ENCODE measurements at places on chromosomes 6 and 20. TPM values are rescaled to one million over a fixed set of nuclear protein-coding genes. Genes with fewer than 3 reads are reported as not detected.

GRCh38 chr20:39736434-39737327, 774.5 kb downstream of the DHX35 start:
- DNase-seq, result no peak
- no peak overlapping the region for H3K27ac ChIP-seq
- no peaks in the 10 kb centered on the region for H3K36me3 ChIP-seq
- H3K4me3 ChIP-seq, result no peak overlapping the region
- H3K27me3 ChIP-seq, result no peaks in the 10 kb centered on the region

DNA sequence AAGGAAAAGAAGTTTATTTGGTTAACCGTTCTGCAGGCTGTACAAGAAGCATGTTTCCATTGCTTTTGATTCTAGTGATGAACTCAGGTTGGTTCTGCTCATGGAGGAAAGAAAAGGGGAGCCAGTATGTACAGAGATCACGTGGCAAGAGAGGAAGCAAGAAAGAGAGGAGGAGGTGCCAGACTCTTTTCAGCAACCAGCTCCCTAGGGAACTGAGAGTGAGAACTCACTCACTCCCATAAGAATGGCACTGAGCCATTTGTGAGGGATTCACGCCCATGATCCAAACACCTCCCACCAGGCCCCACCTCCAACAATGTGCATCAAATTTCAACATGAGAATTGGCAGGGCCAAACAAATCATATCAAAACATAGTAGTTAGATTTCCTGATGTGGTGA, 649.1 kb downstream of the EPM2A start:
- H3K27me3 ChIP-seq, result no peaks in the 10 kb centered on the region
- no peak overlapping the region for H3K27ac ChIP-seq
- no peak for DNase-seq
- no peaks in the 10 kb centered on the region for H3K36me3 ChIP-seq
- no peak overlapping the region for H3K4me3 ChIP-seq

- H3K4me3 ChIP-seq, result no peak overlapping the region
- peaks cover 29% of the 10 kb centered on the region for H3K4me1 ChIP-seq
- H3K36me3 ChIP-seq, result no peaks in the 10 kb centered on the region
Observed at GRCh38 chr6:136612666-136613389, 62.6 kb upstream of the MAP7 start.

DNA sequence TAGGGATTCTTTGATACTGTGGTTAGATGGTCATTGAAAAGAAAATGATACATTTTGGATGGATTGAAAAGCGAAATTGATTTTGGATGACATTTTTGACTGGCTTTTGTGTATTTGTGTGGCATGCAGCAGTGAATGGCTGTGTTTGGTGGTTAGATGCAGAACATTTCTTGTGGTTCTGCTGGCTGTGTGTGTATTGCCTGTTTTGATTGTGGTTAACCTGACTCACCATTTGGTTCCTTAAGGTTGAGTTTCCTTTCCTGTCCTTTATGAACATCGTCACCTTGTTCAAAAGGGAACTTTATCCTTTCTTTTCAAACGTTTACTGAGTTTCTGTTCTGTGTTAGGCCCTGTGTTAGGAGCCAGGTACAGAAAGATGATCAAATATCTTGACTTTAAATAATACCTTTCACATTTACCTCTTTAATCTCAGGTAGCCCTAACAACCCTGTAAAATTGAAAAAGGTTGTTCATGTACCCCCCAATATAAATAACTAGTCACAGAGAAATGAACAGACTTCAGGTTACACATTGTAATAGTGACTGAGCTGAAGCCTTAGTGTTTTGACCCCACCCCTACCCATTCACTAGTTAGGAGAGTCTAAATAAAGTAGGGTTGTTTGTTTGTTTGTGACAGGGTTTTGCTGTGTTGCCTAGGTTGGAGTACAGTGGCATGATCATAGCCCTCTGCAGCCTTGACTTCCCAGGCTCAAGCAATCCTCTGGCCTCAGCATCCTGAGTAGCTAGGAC, 23.8 kb downstream of the ANKS1A start:
- peaks cover 2% of the 10 kb centered on the region for H3K4me1 ChIP-seq
- no peak for DNase-seq
- no peaks in the 10 kb centered on the region for H3K36me3 ChIP-seq
- no peak overlapping the region for H3K4me3 ChIP-seq
- no peaks in the 10 kb centered on the region for H3K27me3 ChIP-seq

DNA sequence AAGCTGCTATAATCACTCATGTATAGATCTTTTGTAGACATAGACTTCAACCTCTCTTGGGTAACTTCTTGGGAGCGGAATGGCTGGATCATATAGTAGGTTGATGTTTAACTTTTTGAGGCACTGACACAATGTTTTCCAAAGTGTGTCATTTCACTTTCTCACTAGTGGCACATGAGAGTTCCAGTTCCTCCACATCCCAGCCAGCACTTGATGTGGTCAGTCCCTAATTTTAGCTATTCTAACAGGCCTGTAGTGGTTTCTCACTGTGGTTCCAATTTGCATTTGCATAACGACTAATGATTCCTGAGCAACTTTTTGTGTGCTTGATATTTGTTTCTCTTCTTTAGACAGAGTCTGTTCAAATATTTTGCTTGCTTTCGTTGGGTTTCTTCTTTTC, 221.3 kb downstream of the DLL1 start:
- no peaks in the 10 kb centered on the region for H3K4me1 ChIP-seq
- no peaks in the 10 kb centered on the region for H3K36me3 ChIP-seq
- H3K27ac ChIP-seq, result no peak overlapping the region
- DNase-seq, result no peak
- peaks cover 9% of the 10 kb centered on the region for H3K27me3 ChIP-seq

- H3K27me3 ChIP-seq, result peaks cover 78% of the 10 kb centered on the region
- H3K27ac ChIP-seq, result no peak overlapping the region
- no peak for DNase-seq
- H3K36me3 ChIP-seq, result no peaks in the 10 kb centered on the region
- no peak overlapping the region for H3K4me3 ChIP-seq
- peaks cover 25% of the 10 kb centered on the region for H3K4me1 ChIP-seq
Observed at GRCh38 chr20:37911838-37912281, 8.9 kb downstream of the VSTM2L start.

DNA sequence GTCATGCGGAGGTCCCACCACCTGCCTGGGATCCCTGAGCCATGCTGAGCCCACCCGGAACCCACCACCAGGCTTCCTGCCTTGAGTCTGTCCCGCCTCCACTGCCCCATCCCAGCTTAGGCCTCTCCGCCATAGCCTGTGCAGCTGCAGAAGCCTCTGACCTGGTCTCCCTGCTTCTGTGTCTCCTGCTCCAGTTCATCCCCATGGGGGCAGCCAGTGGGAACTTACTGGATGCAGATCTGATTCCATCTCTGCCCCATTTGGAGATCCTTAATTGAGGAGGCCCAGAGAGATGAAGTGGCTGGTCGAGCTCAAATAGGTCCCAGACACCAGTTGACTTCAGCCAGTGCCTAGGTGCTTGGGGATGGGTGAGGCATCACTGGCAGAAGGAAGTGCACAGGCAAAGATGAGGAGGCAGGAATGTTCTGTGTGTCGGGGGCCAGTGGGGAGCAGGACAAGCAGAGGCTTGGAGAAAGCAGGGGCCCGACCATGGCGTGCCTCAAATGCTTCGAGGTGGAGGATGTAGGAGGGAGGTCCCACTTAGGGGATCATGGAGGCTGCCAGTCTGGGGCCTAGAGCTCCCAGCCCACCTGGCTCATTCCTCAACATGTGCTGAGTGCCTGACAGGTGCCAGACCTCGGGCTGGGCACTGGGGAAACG, 112.8 kb downstream of the TOX2 start:
- no peak overlapping the region for H3K4me3 ChIP-seq
- no peak overlapping the region for H3K27ac ChIP-seq
- H3K4me1 ChIP-seq, result peaks cover 3% of the 10 kb centered on the region
- DNase-seq, result no peak
- H3K27me3 ChIP-seq, result peaks cover 6% of the 10 kb centered on the region
- no peaks in the 10 kb centered on the region for H3K36me3 ChIP-seq

GRCh38 chr6:71194724-71195123, 93.9 kb upstream of the OGFRL1 start:
- H3K27ac ChIP-seq, result no peak overlapping the region
- H3K27me3 ChIP-seq, result no peaks in the 10 kb centered on the region
- no peak overlapping the region for H3K4me3 ChIP-seq
- no peaks in the 10 kb centered on the region for H3K36me3 ChIP-seq

Gene GGT7
- 13.1 TPM for total RNA-seq

- H3K36me3 ChIP-seq, result no peaks in the 10 kb centered on the region
- no peak overlapping the region for H3K27ac ChIP-seq
- no peaks in the 10 kb centered on the region for H3K27me3 ChIP-seq
- H3K4me3 ChIP-seq, result peak overlapping the region; percentile 44
Observed at GRCh38 chr6:108782179-108783041, 65.8 kb upstream of the ARMC2 start.

Gene LIME1
- total RNA-seq, result 36.5 TPM

- no peak for DNase-seq
- peaks cover 37% of the 10 kb centered on the region for H3K27me3 ChIP-seq
- no peak overlapping the region for H3K27ac ChIP-seq
- no peaks in the 10 kb centered on the region for H3K4me1 ChIP-seq
- H3K36me3 ChIP-seq, result no peaks in the 10 kb centered on the region
- H3K4me3 ChIP-seq, result no peak overlapping the region
Observed at GRCh38 chr6:11050731-11051130, 6.6 kb upstream of the ELOVL2 start.

Gene CSNK2A1
- 85.0 TPM for total RNA-seq

DNA sequence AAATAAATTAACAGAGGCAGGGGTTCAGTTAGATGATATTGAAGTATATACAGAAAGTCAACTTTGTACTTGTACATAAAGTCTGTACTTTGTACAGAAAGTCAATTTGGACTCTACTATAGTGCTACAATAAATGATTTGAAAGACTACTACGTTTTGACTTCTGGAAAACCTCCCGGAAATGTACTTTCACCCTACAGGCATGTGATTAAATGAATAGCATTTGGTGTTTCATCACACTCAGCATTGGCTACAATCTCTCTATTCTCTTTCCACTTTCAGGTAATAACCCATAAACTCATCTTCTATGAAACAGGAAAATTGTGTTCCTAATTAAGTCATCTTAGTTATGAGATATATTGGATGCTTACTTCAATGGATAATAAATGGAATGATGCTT, 25.6 kb upstream of the MC3R start:
- no peaks in the 10 kb centered on the region for H3K27me3 ChIP-seq
- no peak overlapping the region for H3K4me3 ChIP-seq
- no peak for DNase-seq
- H3K36me3 ChIP-seq, result no peaks in the 10 kb centered on the region
- H3K27ac ChIP-seq, result no peak overlapping the region

Gene SSTR4
- total RNA-seq, result not detected

DNA sequence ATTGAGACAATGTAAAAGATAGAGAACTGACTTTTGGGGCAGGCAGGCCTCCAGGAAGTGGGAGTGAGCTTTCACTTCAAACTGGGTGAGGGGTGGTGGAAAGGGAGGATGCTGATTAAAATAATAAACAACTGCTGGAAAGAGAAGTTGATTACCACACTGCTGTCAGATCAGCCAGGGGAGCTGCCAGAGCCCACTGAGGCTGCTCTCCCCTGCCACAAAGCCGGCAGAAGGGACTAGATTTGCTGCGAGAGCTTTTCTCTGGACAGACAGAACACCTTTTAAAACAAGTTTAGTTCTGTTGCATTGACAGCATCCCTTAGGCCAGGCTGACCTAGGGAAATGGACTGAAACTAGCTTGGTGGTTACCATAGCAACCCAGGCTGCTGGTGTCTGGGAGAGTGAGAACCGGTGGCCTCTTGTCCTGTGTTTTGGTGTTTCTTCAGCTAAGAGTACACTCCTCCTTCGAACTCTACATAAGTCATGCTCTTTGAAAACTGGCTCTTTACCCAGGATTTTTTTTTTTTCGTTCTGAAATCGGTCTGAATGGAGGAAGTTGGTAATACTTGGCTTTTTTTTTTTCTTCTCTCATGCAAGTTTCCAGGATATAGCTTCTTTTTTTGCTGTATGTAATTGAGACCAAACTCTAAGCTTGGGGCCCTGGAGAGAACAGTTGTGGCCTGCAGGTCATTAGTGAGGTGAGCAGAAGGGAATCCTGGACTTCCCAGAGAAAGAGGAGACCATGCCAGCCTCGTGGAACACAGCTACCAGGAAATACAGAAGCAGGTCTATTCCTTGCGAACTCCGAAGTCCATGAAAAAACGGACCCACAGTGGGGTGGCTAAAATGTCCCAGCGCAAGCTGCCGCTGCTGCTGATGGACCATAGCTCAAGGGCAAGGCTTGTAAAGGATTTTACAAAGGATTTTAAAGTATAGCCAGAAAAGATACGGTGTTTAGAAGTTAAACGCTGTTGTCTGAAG, 374.4 kb downstream of the UTRN start:
- H3K4me1 ChIP-seq, result peaks cover 21% of the 10 kb centered on the region
- no peaks in the 10 kb centered on the region for H3K27me3 ChIP-seq
- no peak for DNase-seq
- H3K27ac ChIP-seq, result no peak overlapping the region

Gene ROMO1
- total RNA-seq, result 224 TPM

GRCh38 chr6:85561750-85562357, 31.8 kb downstream of the SNX14 start:
- H3K4me3 ChIP-seq, result no peak overlapping the region
- no peak overlapping the region for H3K27ac ChIP-seq
- peaks cover 27% of the 10 kb centered on the region for H3K36me3 ChIP-seq
- no peak for DNase-seq

Gene LRRN4
- not detected for total RNA-seq

DNA sequence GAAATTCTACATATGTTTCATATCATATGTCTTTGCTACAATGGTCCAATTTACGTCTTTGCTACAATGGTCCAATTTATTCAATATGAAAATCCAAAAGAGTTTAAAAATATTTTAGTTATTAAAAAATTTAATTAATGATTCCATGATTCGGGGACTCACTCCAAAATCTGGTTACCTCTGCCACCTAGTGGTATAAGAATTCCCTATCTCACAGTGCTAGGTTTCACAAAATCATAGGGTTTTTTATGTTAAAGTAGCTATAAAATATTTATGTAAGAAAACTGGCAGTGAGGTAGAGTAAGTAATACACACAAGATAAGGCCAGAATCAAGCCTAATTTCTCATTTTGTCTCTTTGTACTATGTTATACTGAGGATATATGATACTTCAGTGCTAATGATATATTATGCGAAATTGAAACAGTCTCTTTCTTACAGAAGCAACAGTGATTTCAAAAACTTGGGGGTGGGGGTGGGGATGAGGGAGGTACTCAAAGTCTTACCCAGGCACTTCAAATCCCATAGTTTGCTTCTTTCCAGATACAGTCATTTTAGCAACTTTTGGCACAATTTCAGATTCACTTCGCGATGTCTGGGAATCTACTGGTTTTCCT, 52.3 kb downstream of the HBS1L start:
- H3K27ac ChIP-seq, result no peak overlapping the region
- peaks cover 7% of the 10 kb centered on the region for H3K36me3 ChIP-seq
- no peaks in the 10 kb centered on the region for H3K4me1 ChIP-seq
- DNase-seq, result no peak
- no peak overlapping the region for H3K4me3 ChIP-seq

GRCh38 chr6:7214468-7214867, 98.5 kb downstream of the SSR1 start:
- DNase-seq, result no peak
- no peak overlapping the region for H3K4me3 ChIP-seq
- H3K36me3 ChIP-seq, result peaks cover 62% of the 10 kb centered on the region
- no peak overlapping the region for H3K27ac ChIP-seq
- H3K4me1 ChIP-seq, result peaks cover 39% of the 10 kb centered on the region

Gene RIMS4
- 0.64 TPM for total RNA-seq

Gene KIF6
- total RNA-seq, result not detected

- peaks cover 25% of the 10 kb centered on the region for H3K36me3 ChIP-seq
- no peak overlapping the region for H3K27ac ChIP-seq
- no peak overlapping the region for H3K4me3 ChIP-seq
- DNase-seq, result no peak
Observed at GRCh38 chr20:62880147-62880934, 18.7 kb upstream of the TCFL5 start.

Measured in suprapubic skin (tissue), 4 donors.